Omental fat pad (tissue), 4 donors: ENCODE measurements at places on chromosomes 1 and 21.

- no peak for DNase-seq
Measured at GRCh38 chr1:221886311-221886710, 144.4 kb upstream of the DUSP10 start.

DNA sequence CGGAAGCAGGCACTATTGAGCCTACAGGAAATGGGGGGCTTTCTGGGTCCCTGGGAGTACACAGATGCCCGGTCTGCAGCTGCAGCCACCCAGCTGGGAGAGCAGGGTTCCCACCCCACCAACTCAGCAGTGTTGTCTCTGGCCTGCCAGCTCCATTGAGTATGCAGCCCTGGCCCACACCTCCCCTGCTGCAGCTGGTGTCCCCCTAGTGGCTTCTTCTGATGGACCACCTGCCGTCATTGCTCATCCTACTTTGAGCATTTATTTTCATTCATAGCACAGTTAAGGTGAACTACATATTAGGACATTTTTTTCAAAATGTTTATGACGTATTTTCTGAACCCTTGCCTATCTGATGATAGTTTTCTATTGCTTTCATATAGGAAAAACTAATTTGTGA lies 189.8 kb upstream of the LYPLAL1 start:
- DNase-seq = no peak

DNA sequence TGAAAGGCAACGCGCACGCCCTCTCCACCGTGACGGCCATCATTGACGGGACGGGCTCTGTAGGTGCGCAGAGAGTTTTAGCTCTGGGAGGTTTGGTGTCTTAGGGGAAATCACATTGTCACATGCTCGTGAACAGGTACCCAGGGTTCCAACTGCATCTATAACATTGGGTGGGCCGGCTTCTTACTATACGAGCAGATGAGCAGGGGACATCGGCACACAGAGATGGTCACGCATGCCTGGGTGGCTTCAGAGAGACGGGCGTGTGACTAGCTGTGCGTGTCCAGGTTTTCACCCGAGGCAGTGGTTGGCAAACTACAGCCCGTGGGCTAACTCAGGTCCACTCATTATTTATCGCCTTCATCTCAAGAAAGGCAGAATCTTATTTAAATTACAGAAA lies 54.7 kb downstream of the SLC37A1 start:
- DNase-seq = no peak

GRCh38 chr21:31660591-31660990 lies 1.1 kb downstream of the SOD1 start:
- no peak for DNase-seq

DNA sequence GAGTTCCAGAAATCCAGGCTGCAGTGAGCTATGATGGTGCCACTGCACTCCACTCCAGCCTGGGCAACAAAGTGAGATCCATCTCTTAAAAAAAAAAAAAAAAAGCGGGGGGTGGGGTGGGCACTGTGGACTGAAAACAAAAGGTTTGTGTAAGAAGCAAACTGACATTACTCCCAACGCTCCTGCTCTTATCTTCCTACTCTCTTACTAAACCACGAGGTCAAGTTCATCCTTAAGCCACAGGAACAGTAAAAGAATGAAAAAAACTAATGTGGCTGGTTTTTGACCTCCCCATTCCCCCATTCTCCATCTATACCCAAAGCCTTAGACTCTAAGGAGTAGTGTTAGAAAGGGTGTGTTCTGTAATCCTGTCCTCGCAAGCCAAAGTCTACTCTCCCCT lies 30.8 kb downstream of the TFAP2E start:
- DNase-seq = no peak

DNA sequence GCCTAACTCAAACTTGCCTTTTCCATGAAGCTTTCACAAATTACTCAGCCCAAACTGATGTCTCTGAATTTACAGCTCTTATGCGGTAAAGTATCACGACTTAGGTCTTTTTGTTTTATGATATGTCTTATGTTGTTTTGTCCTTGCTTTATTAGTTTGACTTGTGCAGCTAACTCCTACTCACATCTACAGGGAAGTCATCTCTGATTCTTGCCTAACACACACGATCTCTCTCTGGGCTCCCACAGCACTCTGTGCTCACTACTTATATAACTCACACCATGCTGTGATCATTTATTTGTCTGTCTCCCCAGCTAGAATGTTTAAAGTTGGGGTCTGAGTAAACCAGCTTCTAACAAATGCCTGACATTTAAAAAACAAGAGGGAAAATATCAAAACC lies 9.3 kb upstream of the PI4KB start:
- no peak for DNase-seq

GRCh38 chr1:10597492-10598388 lies 123.0 kb downstream of the PEX14 start:
- DNase-seq = no peak

DNA sequence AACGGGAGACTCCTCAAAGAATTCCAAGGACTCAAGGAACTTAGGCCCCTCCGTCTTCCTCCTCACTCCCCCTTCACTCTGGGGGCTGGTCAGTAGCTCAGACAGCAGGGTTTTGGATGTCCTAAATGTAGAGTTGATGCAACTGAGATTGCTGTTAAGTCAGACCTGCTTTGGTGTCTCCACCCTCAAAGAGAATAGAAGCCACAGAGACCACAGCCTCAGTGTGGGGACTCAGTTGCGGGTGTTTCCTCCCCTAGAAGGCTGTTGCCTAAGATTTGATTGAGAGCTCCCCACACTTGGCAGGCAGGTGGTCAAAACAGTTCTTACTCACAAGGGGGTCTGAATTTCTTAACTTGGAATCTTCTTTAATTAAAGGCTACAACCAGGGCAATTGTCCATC lies 7.6 kb downstream of the MAN1C1 start:
- DNase-seq = no peak

DNA sequence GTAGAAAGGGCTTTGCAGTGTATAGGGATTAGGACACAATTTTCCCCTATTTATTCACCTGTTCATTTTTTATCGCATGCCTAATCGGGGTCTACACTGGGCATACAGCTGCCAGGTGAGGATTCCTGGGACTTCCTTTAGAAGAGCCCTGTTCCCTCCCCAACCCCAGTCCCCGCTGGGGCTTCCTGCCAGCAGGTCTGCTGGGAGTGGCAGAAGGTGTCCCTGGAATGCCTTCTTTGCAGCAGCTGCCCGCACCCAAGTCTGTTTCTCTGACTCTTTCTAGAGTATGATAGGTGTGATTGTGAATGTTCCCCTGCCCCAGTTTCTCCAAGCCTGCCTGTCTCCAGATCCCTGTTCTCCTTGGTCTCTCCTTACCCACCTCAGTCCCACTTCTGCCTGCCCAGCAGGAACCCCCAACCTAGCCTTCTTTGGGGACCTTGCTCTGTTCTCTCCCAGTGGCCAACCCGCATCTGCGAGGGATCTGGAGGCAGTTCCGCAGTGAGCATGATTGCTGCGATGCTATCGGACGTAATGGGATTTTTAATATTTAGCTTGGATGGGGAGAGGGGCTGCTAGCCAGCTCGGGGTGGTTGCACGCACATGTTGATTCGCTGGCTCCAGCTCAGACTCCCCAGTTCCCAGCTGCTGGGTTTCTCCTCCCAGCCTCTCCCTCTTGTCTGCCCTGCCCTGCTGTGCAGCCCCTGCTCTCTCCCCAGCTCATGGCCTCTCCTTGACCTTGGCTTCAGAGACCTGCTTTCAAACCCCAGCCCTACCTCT lies 79.8 kb downstream of the EPHB2 start:
- DNase-seq = no peak

GRCh38 chr1:205068001-205068400 lies 16.3 kb downstream of the TMEM81 start:
- no peak for DNase-seq
